Left cardiac atrium (tissue), 4 donors: ENCODE measurements at places on chromosomes 2 and 18. TPM values are rescaled to one million over a fixed set of nuclear protein-coding genes. Genes with fewer than 3 reads are reported as not detected.

DNA sequence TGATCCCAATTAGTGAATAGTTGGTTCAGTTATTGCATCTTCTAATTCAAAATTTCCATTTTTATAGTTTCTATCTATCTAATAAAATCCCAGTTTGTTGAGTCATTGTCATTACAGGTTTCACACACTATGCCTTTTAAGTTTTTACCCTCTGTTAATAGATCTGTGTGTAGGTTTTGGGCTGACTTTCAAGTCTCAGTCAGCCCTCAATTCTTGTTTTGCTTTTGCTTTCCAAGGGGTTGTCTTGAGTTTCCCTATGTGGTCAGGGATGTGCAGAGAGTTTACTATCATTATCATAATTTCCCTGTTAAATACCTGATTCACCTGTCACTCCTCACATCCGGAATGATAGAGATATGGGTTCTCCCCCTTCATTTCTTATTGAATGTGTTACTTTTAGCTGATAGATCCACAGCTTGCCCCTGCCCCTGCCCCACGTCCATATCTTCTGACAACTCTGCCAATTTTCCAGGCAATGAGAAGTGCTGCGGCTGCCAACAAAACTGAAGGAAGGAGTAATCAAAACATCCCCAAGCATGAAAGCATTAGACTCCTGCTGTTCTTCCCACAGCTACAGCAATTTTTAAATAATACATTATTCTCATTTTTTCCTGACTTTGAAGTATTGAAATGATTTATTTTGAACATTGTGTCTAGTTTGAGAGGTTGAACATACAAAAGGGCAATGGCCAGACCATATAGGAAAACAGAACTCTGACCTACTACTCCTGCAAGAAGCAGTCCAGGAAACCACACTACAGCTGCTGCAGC, 1064.8 kb downstream of the SUCLG1 start:
- no peak for DNase-seq

GRCh38 chr2:203934711-203935438, 1.7 kb upstream of the ICOS start:
- no peak for DNase-seq

- DNase-seq: no peak
Observed at GRCh38 chr2:165313509-165313908, 74.3 kb downstream of the SCN2A start.

DNA sequence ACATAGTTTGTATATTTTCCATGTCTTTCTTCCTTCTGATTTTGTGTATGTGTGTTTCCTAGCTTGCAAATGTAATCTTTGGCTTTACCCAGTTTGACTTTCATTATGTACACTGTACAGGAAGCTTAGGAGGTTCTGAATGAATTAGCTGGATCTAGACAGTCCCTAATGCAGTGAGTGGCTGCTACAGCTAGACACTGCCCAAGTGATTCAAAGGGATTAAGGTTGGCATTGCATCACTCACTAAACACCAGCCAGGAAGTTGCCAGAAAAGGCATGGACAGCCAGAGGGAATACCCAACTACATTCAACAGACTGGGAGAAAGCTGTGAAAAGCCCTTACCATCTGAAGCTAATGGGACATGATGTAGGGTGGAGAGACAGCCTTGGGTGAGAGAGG, 316.0 kb upstream of the MEX3C start:
- no peak for DNase-seq

- no peak for DNase-seq
Observed at GRCh38 chr2:84646514-84646913, 130.2 kb downstream of the DNAH6 start.

DNA sequence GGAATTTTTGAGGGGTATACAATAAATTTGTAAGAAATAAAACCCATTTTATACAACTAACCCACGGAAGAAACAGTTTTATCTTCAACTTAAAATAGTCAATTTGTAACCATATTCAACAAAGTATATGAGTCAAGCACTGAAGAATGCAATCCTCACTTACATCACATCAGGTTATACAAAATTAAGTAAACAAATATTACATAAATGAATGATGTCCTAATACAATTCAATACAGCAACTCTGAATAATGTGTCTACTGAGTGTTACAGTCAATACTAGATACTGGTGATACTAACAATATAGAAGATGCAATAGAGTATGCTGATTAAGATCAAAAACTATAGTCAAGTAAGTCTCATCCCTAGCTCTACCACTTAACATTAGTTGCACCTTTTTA, 58.6 kb downstream of the FANCL start:
- no peak for DNase-seq

GRCh38 chr2:225599856-225600255, 200.3 kb downstream of the NYAP2 start:
- no peak for DNase-seq

GRCh38 chr2:223093436-223094241, 41.6 kb downstream of the KCNE4 start:
- DNase-seq: peak; percentile 76

Gene GAREM2
- 4.8 TPM for total RNA-seq

Gene CDH7
- 0.27 TPM for total RNA-seq

Gene DSC1
- total RNA-seq: 52.4 TPM
